ENCODE measurements at places on chromosomes 4 and X.

DNA sequence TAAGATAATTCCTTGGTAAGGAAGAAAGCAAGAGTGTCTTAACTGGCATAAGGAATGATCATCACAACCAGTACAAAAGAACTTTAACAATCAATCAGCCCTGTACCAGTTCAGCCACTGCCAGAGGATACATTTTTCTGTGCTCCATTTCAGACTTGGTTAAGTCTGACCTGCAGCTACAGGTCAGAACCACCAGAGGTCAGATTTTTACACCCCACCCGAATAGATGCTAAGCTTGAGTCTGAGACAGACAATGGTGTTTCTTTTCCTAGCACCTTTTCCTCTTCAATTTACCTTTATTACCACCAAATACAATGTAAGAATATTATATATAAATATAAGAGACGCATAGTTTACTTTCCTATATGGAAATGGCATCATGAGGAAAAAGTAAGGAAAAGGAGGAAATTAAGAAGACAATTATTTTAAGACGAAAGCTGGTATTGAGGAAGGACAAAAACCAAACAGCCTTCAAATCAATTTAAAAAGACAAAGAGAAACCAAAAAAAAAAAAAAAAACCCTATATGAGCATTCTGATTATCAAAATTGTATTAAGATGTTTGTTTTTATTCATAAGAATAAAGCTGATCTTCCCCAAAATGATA lies 215.3 kb upstream of the TTC29 start:
- no peak for DNase-seq

DNA sequence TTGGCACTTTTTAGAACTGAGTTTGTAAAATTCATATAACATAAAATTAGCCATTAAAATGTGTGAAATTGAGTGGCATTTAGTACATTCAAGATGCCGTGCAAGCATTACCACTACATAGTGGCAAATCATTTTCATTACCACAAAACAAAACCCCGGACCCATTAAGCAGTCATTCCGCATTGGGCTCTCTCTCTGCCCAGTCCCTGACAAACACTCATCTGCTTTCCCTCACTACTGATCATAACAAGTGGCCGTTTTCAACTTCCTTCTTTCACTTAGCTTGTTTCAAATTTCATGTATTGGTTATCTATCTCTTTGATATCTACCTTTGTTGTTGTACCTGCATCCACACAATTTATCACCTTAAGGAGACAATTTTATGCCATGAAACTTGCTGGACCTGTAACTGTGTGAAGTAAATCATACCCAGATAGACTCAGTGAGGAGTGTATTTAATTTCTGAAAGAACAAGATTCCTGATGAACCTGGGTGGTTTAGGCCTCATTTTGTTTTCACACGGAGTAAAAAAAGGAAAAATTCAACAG lies 202.1 kb downstream of the OR13H1 start:
- DNase-seq, result no peak

- no peak for DNase-seq
Measured at GRCh38 chr4:84019626-84020025, 479.5 kb downstream of the NKX6-1 start.

DNA sequence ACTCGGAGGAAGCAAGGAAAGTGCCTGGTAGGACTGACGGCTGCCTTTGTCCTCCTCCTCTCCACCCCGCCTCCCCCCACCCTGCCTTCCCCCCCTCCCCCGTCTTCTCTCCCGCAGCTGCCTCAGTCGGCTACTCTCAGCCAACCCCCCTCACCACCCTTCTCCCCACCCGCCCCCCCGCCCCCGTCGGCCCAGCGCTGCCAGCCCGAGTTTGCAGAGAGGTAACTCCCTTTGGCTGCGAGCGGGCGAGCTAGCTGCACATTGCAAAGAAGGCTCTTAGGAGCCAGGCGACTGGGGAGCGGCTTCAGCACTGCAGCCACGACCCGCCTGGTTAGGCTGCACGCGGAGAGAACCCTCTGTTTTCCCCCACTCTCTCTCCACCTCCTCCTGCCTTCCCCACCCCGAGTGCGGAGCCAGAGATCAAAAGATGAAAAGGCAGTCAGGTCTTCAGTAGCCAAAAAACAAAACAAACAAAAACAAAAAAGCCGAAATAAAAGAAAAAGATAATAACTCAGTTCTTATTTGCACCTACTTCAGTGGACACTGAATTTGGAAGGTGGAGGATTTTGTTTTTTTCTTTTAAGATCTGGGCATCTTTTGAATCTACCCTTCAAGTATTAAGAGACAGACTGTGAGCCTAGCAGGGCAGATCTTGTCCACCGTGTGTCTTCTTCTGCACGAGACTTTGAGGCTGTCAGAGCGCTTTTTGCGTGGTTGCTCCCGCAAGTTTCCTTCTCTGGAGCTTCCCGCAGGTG lies 637 bp downstream of the AR start:
- no peak for DNase-seq

- no peak for DNase-seq
Measured at GRCh38 chrX:129015381-129015780, 507.9 kb downstream of the SMARCA1 start.

- no peak for DNase-seq
Measured at GRCh38 chr4:2261110-2261852, 628 bp downstream of the MXD4 start.

DNA sequence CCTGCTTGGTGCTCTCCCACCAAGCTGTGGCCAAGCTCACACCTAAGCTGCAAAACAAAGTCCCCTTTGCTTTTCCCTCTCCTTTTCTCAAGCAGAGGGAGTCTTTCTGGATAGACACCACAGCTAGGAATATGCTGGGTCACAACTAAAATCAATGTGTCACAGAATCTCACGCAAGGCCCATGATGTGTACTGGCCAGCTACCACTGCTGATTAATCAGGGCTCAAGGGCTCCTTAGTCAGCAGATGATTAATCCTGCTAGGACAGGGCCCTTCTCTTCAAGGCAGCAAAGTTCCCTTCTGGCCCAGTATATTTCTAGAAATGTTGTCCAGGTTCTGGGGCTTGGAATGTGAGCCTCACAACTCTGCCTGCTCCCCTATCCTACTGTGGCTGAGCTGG lies 32.0 kb upstream of the TENT5D start:
- DNase-seq, result no peak

- no peak for DNase-seq
Measured at GRCh38 chr4:77695774-77696173, 90.2 kb downstream of the CXCL13 start.

All from NCI-H1417 treated with DMSO at 0.1 percent for 48 hours (cell line).